Activated CD4-positive, alpha-beta T cell treated with anti-CD3 and anti-CD28 coated beads, Interleukin-2, amount 50 U/mL, for 48 hours (primary cell): ENCODE measurements at places on chromosomes 7 and 10.

GRCh38 chr7:107958764-107959526 lies 44.0 kb downstream of the LAMB1 start:
- DNase-seq = no peak

GRCh38 chr10:76179806-76180205 lies 748.4 kb downstream of the LRMDA start:
- DNase-seq = no peak

GRCh38 chr10:124094419-124094785 lies 1.0 kb upstream of the CHST15 start:
- no peak for DNase-seq

DNA sequence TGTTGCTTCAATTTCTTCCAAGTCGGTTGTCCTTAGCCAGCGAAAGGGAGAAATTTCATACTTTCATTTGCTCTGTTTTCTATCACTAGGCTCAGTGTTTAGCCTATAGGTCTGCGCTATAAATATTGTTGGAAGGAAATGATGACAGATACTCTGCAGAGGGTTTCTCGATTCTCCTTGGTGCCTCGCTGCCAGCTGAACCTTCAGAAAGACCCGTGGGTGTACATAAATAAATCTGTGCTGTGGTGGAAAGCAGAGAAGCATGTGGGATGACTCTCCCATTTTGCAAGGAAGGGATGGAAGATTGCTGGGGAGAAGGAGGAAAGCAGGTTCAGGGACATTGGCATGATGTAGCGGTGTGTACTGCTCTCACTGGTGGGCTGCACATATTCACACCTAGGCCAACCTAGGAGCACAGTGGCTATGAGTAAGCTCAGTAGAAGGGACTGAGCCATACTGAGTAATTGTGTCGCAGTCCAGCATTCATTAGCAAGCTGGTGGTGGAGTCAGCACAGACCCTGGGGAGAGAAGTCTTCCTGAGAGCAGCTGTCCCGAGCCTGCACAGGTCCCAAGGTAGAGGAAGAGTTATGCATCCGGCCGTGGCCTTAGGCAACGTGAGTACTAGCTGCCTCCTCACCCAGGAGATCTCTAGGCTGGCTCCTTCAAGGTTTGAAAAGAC lies 50.5 kb downstream of the PNLIPRP3 start:
- no peak for DNase-seq

DNA sequence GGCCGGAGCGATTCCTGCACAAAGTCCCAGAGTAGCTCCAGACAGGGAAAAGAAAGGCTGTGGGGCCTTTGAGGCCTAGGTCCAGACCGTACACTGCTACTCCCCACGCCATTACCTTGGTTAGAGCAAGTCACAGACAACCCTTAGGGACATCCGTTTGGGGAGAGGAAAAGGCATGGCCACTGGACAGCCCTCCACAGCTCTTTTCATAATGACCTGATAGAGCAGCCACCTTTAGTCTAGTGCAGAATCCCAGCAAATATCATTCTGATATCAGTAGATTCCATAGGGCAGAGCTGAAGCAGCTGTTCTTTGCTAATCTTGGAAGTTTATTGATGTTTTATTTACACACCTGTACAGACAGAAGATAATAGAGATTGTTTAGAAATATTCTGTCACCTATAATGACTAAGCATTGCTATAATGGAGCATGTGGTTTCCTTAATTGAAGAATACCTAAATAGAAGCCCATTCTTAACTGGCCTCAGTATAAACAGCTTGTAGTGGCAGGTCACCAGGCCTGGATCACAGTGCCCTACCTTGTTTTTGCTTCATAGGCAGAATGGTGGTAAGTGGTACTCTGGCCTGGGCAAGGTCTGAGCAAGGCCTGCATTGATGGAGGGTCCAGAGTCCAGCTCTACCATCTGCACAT lies 27.9 kb downstream of the OGDH start:
- DNase-seq = no peak

GRCh38 chr7:70797109-70797514 lies 334.8 kb upstream of the GALNT17 start:
- no peak for DNase-seq

- DNase-seq = no peak
These were observed 19.4 kb upstream of the NRP1 start for GRCh38 chr10:33353853-33354252.

GRCh38 chr7:94054130-94054529 lies 50.0 kb upstream of the BET1 start:
- DNase-seq = no peak

DNA sequence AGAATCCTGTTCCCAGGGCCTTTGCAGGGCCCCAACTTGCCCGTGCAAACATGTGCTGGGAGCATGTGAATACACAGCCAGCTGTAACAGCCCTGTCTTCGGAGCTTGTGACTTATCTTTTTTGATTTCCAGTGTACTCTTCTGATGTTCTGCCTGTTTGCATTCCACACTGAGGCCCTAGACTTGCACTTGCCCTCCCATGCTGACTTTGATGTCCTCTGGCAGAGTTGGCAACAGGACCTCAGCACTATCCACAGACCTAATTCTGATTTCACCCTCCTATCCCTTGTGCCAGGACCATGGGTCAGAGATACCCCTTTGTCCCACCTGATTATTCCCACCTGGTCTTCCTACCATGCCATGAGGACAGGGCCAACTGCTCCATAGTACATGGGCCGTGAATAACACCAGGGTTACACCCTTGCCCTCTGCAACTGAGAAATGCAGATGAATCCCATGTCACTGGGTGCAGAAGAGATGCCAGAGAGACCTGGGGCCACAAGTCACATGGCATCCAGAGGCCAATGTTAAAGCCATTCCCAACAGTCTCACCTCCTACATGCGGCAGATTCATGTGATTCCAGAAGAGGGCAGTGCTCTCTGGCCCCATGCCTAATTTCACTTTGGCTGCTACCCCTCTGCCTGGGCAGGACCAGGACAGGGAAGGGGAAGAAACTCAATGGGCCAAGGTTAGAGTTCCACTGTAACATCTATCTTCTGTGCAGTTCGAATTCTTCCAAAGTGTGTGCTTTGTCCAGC lies 43.0 kb downstream of the SCRN1 start:
- no peak for DNase-seq

GRCh38 chr10:14585287-14586193 lies 189.2 kb downstream of the FAM107B start:
- DNase-seq = no peak

- DNase-seq = no peak
These were observed 245.0 kb upstream of the SORCS1 start for GRCh38 chr10:107409522-107409921.

- no peak for DNase-seq
These were observed 562 bp downstream of the TMEM243 start for GRCh38 chr7:87218796-87219544.

- DNase-seq = no peak
These were observed 6.6 kb upstream of the DLX6 start for GRCh38 chr7:96998744-96999143.

DNA sequence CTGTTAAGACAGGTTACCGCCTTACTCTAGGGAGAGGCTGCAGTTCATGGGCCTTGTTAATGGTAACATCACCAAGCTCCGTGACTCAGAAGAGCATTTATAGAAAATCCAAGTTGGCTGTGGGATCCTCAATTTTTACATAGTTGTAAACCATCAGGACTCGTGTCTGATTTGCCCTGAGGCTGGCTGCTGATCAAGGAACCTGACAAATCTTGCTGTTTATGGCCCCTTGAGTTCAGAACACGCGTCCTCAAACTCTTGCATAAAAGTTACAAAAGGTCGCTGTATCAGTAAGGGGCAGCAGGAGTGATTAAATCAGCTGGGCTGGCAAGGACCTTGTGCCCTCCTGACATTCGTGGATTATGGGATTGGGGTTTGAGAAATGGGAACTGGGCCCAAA lies 4.6 kb downstream of the SLC13A4 start:
- DNase-seq = no peak

- peak; percentile 33 for DNase-seq
These were observed 1.2 kb downstream of the VCL start for GRCh38 chr10:73998929-73999691.

GRCh38 chr10:70565556-70566514 lies 36.7 kb downstream of the PRF1 start:
- no peak for DNase-seq

GRCh38 chr10:7611909-7612308 lies 54.9 kb downstream of the ITIH5 start:
- DNase-seq = no peak

GRCh38 chr7:118039963-118040489 lies 143.9 kb upstream of the LSM8 start:
- DNase-seq = no peak

- peak; percentile 44 for DNase-seq
These were observed 699.9 kb downstream of the INHBA start for GRCh38 chr7:41002741-41003610.

DNA sequence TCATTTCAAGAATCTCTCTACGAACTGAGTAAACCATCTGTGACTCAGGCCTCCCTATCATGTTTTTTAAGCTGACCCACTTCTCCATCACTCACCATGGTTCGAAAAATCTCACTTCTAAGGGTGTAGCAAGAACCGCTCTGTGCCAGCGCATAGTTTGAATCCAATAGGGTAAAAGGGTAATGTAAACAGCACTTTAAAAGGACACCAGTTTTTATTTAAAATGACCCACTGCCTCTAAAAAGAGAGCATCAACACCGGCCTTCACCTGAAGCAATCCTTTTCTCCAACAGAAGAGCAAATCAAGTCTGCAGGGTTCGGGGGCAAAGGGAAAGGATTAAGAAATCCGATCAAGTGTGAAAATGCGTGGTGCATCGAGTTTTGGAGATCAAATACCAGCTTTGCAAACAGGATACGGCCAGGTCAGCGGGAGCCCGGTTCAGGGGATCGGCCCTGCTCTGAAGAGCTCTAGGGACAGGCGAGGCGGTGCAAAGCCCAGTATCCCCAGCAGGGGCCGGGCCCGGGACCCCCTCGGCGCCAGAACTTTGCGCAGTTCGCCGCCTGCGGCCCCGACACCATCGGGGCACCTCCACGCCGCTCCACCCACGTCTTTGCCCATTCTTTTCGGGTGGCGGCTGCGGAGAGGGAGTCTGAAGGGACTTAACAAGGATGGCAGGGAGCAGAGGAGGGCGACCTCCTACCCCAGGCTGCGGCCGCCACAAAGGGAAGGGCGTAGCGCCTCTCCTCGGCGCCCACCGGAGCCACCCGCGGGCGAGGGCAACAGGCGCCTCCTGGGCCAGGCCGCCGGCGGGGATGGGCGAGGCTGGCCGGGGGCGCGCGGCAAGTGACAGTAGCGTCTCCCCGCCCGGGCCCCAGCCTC lies 842 bp downstream of the NMT2 start:
- peak; percentile 37 for DNase-seq

DNA sequence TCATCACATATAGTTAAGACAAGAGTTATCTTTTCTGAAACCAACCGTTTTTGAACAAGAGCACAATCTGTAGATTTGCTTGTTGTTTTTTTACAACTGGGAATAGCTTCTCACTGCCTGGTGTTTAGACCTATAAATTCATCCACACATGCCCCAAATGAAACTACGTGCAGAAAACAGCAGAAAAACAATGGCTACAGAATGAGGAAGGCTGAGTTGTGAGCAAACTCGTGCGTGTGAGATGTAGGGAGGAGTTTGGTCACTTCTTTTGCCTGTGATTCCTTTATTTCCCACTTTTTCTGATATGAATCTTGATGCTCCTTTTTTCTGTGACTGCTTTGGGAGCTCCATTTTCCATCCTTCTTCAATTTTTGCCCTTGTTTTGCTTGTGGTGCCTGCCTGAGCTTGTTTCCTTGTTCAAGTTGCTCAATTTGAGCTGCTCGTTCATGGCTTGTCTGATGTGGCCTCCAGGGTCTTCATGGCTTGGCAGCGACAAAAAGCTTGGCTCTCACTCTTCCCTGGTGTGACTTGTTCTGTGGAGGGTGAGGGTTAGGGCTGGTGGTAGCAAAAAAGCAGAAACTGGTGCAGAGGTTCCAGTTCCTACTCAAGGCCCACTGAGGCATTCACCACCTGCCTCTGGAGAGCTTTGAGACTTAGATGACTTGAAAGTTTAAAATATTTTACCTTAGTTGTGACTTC lies 76.9 kb downstream of the ZNF365 start:
- no peak for DNase-seq

GRCh38 chr10:108598320-108598695 lies 1325.0 kb downstream of the XPNPEP1 start:
- no peak for DNase-seq

GRCh38 chr7:16014031-16014430 lies 327.5 kb upstream of the MEOX2 start:
- DNase-seq = no peak

DNA sequence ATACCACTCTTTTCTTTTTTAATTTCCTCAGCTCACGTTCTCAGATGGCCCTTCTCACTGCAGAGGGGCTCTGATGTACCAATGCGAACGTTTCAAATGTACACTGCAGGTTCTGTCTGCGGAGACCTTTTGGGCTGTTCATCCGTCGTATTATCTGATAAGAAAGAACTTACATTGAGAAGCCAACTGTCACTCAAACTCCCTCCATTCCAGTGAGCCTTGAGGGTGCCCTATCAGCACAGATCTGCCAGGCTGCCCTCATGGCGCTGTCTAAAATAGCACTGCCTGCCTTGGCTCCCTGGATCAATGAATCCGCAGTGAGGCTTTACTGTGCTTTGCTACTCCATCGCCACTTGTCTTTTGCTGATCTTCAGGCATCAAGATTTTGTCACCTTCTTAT lies 61.8 kb downstream of the ARL5B start:
- no peak for DNase-seq

DNA sequence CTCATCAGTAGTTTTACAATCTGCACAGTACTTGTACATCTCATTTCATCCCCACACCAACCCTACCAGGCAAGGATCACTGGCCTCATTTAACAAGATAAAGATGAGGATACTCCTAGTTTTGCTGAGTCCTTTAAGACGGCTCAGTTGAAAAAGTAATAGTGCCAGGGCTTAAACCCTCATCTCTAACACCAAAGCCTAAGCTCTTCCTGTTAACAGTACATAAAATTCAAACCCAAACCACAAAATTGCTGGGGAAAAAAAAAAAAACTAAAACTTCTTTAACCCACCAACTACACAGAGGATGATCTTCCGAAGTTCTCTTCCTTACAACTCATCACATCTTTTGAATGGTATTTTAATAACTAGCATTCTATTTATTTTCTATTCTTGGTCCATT lies 1.3 kb downstream of the SAR1A start:
- no peak for DNase-seq

DNA sequence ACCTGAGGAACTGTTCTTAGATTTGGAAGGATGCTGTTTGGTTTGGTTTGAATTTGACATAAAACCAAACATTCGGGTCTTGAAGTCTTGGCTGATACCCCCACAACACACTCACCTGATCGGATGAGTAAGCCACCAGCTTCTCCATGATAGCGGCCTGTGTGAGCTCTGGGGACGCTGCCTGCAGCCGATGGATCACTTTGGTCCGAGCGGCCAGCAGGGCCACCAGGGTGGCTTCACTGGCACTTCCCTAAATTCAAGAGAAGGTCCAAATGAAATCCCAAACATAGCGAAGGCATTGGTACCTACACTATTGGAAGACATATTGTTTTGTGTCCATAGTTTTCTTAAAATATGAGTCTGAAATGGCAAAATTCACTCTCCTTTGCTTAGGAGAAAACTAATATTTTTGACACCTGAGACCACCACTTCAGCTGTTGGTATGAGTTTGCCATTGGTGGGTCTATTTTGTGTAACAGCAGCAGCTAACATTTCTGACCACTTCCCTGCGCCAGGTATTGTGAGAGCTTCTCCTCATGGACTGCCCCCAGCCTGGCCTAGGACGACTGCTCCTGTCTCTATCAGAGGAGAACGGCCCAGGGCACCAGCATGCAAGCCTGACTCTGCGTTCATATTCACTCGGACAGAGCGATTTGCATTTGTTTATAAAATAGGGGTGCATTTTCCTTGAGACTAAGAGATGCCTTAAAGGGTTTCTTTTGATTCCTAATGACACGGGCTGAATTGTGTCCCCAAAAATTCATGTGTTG lies 35.9 kb downstream of the DDC start:
- DNase-seq = no peak

GRCh38 chr10:114349522-114350215 lies 54.6 kb downstream of the AFAP1L2 start:
- DNase-seq = no peak
